ENCODE measurements at places on chromosomes 3 and 15.
A peak's percentile ranks its signal among the peaks of the same experiment; 100 is the strongest.

DNA sequence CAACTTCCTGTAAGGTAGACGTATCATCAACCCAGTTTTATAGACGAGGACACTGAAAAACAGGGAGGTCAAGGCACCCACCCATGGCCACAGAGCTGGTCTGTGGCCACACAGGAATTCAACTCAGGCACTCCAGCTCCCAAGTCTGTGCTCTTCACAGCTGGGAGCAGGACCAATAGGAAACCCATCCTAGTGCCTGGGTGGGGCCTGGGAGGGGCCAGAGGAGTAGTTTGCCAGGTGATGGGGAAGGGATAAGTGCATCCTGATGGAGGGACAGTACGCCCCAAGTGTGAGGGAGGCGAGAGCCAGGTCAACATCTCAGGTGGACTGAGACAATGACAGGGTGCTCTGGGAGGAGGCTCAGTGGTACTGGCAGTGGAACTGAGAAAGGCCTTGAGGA, 22.0 kb downstream of the KIF9 start:
- H3K4me1 ChIP-seq, result peaks cover 9% of the 10 kb centered on the region
- DNase-seq, result no peak
- no peaks in the 10 kb centered on the region for H3K36me3 ChIP-seq
- no peak overlapping the region for H3K27ac ChIP-seq
- no peaks in the 10 kb centered on the region for H3K27me3 ChIP-seq
- H3K4me3 ChIP-seq, result no peak overlapping the region

GRCh38 chr3:82462977-82463376, 701.5 kb upstream of the GBE1 start:
- no peaks in the 10 kb centered on the region for H3K36me3 ChIP-seq
- DNase-seq, result no peak
- no peaks in the 10 kb centered on the region for H3K27me3 ChIP-seq
- no peak overlapping the region for H3K4me3 ChIP-seq

DNA sequence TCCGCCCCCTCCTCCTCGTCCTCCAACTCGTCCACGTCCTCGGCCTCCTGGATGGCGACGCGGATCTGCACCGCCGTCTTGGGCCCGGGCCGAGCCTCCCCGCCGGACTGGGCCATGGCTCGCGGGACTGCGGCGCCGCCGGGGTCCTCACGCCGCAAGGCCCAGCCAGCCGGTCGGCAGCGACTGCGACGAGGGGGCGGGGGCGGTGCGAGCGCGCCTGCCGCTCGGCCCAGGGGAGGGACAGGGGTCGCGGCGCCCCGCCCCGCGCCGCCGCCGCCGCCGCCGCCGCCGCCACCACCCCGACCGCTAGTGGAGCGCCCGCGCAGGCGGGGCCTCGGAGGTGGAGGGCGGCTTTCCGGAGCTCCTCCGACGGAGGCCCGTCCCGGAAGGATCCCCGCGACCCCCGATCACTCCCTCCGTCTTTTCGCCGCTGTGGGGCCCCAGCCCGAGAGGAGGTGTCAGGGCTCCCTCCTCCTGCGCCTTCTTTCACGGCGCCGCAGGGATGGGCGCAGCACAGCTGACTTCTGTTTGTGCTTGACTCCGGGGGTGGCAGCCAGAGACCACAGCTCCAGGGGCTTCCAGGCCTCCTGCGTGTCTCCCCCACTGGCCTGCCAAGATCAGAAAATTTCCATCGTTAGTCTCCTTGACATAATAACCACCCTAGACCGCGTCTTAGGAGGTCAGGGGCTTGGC, at the start of gene LARP6:
Gene LARP6, minus strand, starts transcription at position 185 of the 693 bp plus-strand sequence. Its CDS starts 69 bp downstream, at position 116.
- DNase-seq, result no peak
- H3K27ac ChIP-seq, result peak within 1 kb of the TSS; percentile 51
- H3K27me3 ChIP-seq, result peaks cover 55% of the 10 kb centered on the region
- H3K36me3 ChIP-seq, result no peaks in the 10 kb centered on the region

DNA sequence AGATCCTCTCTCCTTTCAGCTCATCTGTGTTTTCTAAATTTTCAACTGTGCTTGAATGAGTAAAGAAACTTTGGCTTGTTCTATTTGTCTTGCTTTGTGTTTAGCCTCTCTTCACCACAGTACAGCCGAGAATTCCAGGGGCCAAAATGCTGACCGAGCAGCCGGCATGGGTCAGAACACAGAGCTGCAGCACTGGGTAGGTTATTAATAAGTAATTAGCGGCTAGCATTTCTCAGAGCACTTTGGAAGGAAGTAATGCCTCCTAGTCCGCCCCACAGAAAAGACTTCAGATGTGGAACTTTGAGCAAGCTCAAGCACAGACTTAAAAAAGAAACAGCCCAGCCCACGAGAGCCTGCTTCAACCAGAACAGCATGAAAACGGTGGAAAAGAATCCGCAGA, 343.9 kb downstream of the ARRDC4 start:
- peaks cover 11% of the 10 kb centered on the region for H3K27me3 ChIP-seq
- DNase-seq, result no peak
- H3K4me3 ChIP-seq, result no peak overlapping the region
- no peaks in the 10 kb centered on the region for H3K36me3 ChIP-seq
- H3K4me1 ChIP-seq, result no peaks in the 10 kb centered on the region

- H3K36me3 ChIP-seq, result no peaks in the 10 kb centered on the region
- H3K27me3 ChIP-seq, result peaks cover 28% of the 10 kb centered on the region
- peaks cover 3% of the 10 kb centered on the region for H3K4me1 ChIP-seq
- DNase-seq, result no peak
These were observed 528 bp downstream of the RBPMS2 start for GRCh38 chr15:64774629-64775493.

DNA sequence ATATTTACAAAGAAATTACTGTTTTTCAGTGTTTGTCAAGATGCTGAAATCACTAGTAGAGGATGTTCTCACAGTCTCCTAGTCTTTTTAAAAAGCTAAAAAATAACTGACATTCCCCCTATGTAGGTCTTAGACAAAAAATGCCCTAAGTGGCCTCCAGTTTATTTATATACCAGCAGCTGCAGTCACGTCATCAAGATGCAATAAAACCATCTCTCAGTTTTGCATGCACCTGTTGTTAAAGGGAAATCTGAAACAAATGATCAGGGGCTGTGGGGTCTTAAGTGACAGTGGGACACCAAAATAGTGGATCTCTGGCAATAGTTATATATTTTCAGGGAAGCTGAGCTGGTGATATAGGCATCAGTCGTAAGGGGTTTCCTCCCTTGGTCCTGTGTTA, 146.5 kb upstream of the ARPP21 start:
- H3K27ac ChIP-seq, result no peak overlapping the region
- no peaks in the 10 kb centered on the region for H3K4me1 ChIP-seq
- DNase-seq, result no peak
- H3K4me3 ChIP-seq, result no peak overlapping the region
- no peaks in the 10 kb centered on the region for H3K27me3 ChIP-seq
- H3K36me3 ChIP-seq, result no peaks in the 10 kb centered on the region

DNA sequence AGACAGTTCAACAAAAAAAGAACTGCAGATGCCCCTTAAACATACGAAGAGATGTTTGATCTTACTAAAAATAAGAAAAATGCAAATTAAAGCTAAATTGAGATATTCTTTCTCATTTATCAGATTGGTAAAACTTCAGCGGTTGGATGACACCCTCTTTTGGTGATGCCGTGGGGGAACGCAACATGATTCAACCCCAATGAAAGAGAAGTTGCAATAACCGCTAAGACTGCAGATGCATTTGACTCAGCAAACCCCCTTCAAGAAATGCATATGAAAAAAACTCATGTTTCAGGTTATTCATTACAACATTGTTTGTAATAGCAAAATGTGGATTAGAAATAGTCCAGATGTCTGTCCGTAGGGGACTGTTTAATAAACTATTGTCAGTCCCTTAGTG, 3.6 kb downstream of the KLHL6 start:
- no peak overlapping the region for H3K27ac ChIP-seq
- peaks cover 53% of the 10 kb centered on the region for H3K36me3 ChIP-seq
- H3K4me1 ChIP-seq, result peaks cover 45% of the 10 kb centered on the region
- no peak for DNase-seq

GRCh38 chr3:14283813-14284438, 105.3 kb downstream of the LSM3 start:
- no peak overlapping the region for H3K27ac ChIP-seq
- H3K36me3 ChIP-seq, result no peaks in the 10 kb centered on the region
- no peak overlapping the region for H3K4me3 ChIP-seq
- H3K27me3 ChIP-seq, result peaks cover 14% of the 10 kb centered on the region
- no peak for DNase-seq

DNA sequence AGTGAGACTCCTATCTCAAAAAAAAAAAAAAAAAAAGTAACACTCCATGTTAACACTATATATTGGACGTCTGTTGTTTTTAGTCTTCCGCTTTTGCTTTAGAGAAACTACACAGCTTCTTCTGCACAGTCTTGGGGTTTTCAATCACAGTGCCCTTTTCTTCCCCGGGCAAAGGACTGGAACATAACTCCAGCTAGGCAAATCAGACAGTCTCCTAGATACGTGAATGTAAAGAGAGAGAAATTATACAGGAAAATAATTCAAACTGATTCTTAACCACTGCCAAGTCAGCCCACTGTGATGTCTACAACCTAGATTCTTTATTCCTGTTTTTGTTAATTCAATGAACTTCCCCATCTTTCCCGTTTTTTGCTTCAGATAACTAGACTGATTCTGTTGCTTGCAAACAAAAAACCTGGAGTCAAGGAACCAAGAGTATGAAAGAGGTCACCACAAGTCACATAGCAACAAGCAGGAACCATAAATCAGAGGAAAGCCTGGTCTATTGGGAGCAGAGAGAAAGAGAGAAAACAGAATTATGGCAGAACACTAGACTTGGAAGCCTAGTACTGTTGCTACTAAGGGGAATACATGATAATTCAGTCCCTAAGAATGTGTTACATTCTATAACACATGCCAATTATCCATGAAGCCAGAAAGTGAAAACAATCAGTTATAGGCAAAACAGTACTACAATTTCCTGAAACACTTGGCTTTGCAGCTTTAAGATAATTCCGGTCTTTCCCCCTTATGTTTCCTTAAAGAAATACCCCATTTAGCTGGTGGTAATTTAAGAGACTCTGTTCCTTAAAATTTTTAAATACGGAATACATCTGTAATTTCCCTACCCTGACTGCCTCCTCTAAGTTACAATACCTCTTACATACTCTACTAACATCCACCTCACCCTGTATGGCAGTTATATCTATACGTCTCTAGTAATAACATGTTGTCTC, 63.1 kb downstream of the TBL1XR1 start:
- peaks cover 54% of the 10 kb centered on the region for H3K36me3 ChIP-seq
- no peak for DNase-seq
- H3K27ac ChIP-seq, result peak overlapping the region; percentile 77
- H3K27me3 ChIP-seq, result no peaks in the 10 kb centered on the region

DNA sequence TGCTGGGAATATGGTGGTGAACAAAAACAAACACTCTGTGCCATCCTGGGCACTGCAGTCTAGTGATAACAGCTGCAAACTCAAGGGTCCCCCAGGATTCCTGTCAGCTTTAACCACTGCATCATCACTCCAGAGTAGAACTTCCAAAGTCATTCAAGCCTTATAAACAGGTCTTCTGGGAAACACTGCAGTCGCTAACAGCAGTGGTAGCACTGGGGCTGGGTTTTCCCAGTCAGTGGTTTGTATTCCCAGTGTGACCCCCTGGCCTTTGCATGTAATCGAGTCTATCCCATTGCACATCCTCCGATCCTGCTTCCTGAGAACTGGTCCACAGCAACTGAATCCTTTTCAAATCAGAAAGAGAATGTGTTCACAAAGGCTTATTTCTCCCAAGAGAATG, 623.5 kb downstream of the EDEM1 start:
- DNase-seq, result no peak
- no peak overlapping the region for H3K27ac ChIP-seq
- H3K36me3 ChIP-seq, result no peaks in the 10 kb centered on the region
- no peak overlapping the region for H3K4me3 ChIP-seq
- no peaks in the 10 kb centered on the region for H3K4me1 ChIP-seq

DNA sequence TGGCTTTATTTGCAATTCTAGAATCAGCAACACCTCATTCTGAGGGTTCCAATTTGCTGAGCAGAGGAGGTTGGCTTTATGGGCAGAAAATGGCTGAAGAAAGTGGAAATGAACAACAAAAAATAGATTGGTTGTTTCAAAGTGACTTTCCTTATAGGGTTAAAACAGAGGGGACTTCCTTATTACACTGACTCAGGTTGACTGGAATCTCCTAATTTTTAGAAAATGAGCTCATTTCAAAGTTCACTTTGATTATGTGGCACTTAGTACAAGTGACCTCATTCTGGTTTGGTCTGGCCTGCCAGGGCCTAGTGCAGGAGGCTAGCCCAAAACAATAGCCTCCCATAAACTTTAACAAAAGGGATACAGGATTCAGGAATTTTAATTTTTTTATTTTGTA, 41.4 kb downstream of the NFKBIZ start:
- H3K4me3 ChIP-seq, result no peak overlapping the region
- H3K27ac ChIP-seq, result no peak overlapping the region
- DNase-seq, result no peak
- H3K36me3 ChIP-seq, result no peaks in the 10 kb centered on the region
- H3K4me1 ChIP-seq, result peaks cover 14% of the 10 kb centered on the region
- no peaks in the 10 kb centered on the region for H3K27me3 ChIP-seq

GRCh38 chr3:72999951-73000350, 3.3 kb downstream of the PPP4R2 start:
- peak overlapping the region; percentile 39 for H3K4me3 ChIP-seq
- no peak overlapping the region for H3K27ac ChIP-seq
- no peaks in the 10 kb centered on the region for H3K27me3 ChIP-seq
- peaks cover 37% of the 10 kb centered on the region for H3K36me3 ChIP-seq
- DNase-seq, result no peak

GRCh38 chr3:54777141-54777540, 150.7 kb downstream of the LRTM1 start:
- no peaks in the 10 kb centered on the region for H3K27me3 ChIP-seq
- no peaks in the 10 kb centered on the region for H3K4me1 ChIP-seq
- H3K4me3 ChIP-seq, result no peak overlapping the region
- no peak overlapping the region for H3K27ac ChIP-seq
- no peaks in the 10 kb centered on the region for H3K36me3 ChIP-seq

- H3K36me3 ChIP-seq, result no peaks in the 10 kb centered on the region
- H3K27me3 ChIP-seq, result no peaks in the 10 kb centered on the region
- no peak overlapping the region for H3K4me3 ChIP-seq
- no peaks in the 10 kb centered on the region for H3K4me1 ChIP-seq
- DNase-seq, result no peak
- H3K27ac ChIP-seq, result no peak overlapping the region
These were observed 50.4 kb upstream of the ZDHHC23 start for GRCh38 chr3:113897373-113897777.

- H3K4me3 ChIP-seq, result peak overlapping the region; percentile 94
- H3K4me1 ChIP-seq, result peaks cover 27% of the 10 kb centered on the region
- no peak for DNase-seq
- H3K27ac ChIP-seq, result no peak overlapping the region
- H3K36me3 ChIP-seq, result peaks cover 2% of the 10 kb centered on the region
These were observed 1.9 kb downstream of the MEX3B start for GRCh38 chr15:82043796-82044372.

- peak within 1 kb of the TSS; percentile 94 for H3K4me3 ChIP-seq
- peak within 1 kb of the TSS; percentile 97 for H3K27ac ChIP-seq
- peak; percentile 96 for DNase-seq
- H3K27me3 ChIP-seq, result peaks cover 18% of the 10 kb centered on the region
- peaks cover 53% of the 10 kb centered on the region for H3K4me1 ChIP-seq
- H3K36me3 ChIP-seq, result peaks cover 30% of the 10 kb centered on the region
These were observed at the start of gene EHD4 for GRCh38 chr15:41972253-41973242. EHD4 (minus strand) TSS chr15:41972557; CDS start chr15:41972494, 63 bp downstream.

- no peaks in the 10 kb centered on the region for H3K27me3 ChIP-seq
- H3K27ac ChIP-seq, result no peak overlapping the region
- no peak for DNase-seq
- peaks cover 23% of the 10 kb centered on the region for H3K36me3 ChIP-seq
- no peak overlapping the region for H3K4me3 ChIP-seq
- peaks cover 14% of the 10 kb centered on the region for H3K4me1 ChIP-seq
These were observed 50.6 kb upstream of the MLF1 start for GRCh38 chr3:158520433-158520832.

All from stimulated activated naive B cell treated with anti-CD40 and anti-IgM and Interleukin-4, amounts not matched to agents 10 μg/mL and 1 μg/mL and 100 μg/mL, for 72 hours (primary cell).